ENCODE measurements at places on chromosomes 2 and 18. TPM values are rescaled to one million over a fixed set of nuclear protein-coding genes. Genes with fewer than 3 reads are reported as not detected.

CRYBA2 gene
- not detected for total RNA-seq

EML6 gene
- total RNA-seq, result 0.56 TPM

ECEL1 gene
- total RNA-seq, result not detected

GRB14 gene
- total RNA-seq, result 24.1 TPM

NEMP2 gene
- total RNA-seq, result 1.7 TPM

KCNJ13 gene
- total RNA-seq, result not detected

PRSS56 gene
- 0.19 TPM for total RNA-seq

GRCh38 chr18:9280849-9281248, 53.7 kb upstream of the TWSG1 start:
- DNase-seq, result no peak

- DNase-seq, result no peak
Measured at GRCh38 chr2:118932949-118933348, 9.0 kb upstream of the MARCO start.

DNA sequence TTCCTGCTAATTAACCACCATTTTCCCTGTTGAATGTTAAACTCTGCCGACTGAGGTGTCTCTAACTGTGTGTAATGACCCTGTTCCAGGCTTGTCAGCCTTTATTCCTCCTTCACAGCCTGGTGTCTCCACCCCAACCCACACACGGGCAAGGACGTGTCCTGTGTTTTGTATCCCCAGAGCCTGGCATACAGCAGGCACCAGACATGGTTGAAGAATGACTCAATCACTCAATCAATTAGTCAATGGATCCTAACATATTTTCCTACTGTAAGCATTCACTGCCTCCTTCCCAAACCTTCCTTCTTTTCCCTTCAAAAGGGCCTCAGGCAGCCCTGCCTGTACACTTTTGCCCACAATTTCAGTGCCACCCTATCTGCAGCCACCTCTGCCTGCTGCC, 2.7 kb upstream of the TNS1 start:
- DNase-seq, result no peak

- no peak for DNase-seq
Measured at GRCh38 chr2:121469356-121469755, 61.3 kb upstream of the RNU4ATAC start.

GRCh38 chr2:40653829-40654228, 201.9 kb upstream of the SLC8A1 start:
- no peak for DNase-seq

DNA sequence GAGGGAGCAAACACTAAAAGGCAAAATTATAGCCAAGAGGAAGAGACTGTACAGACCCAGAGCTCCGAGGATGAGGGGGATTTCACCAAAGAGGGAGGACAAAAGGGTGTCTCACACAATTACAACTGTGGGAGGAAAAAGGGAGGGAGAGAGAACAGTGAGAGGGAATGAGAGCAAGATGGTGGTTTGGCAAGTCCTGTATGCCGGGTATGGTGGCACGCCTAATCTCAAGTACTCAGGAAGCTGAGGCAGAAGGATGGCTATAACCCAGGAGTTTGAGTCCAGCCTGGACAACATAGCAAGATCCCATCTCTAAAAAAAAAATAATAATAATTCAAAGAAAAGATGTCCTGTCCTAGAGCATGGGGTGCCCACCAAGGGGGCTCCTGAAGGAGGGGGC, 34.3 kb downstream of the NPC1 start:
- no peak for DNase-seq

- DNase-seq, result no peak
Measured at GRCh38 chr18:59484561-59485328, 125.7 kb upstream of the LMAN1 start.

GRCh38 chr2:29293830-29294438, 178.7 kb downstream of the CLIP4 start:
- DNase-seq, result no peak

DNA sequence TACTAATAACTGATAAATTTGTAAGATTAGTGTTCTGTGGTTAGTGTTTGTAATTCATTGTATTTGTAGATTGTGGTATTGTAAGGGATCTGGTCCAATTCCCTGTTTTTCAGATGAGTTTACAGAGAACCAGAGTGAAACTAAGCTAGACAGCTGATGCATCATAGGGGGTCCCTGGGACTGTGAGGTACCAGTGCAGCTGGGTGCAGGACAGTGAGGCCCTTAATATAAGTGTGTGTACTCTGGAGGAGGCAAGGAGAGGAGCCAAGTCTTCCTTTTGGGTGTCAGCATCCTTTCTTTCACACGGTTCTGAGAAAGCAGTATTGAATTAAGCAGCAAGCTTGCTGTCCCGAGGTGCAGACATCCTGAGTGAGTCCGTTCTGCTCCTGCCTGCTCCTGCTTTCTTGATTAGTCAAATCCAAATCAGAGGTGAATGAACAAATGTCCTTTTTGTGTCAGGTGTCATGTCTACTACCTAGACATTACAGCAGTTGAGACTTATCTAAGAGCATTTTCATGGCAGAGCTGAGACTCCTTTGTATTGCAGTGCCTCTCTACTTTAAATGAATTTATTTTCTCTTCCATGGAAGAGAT, 194.9 kb downstream of the MCFD2 start:
- DNase-seq, result no peak

- peak; percentile 51 for DNase-seq
Measured at GRCh38 chr2:121596221-121597080, 52.8 kb downstream of the CLASP1 start.

- DNase-seq, result no peak
Measured at GRCh38 chr18:3547891-3548615, 98.1 kb downstream of the TGIF1 start.

GRCh38 chr2:187266147-187266546, 181.9 kb downstream of the CALCRL start:
- DNase-seq, result no peak

- DNase-seq, result no peak
Measured at GRCh38 chr18:62792016-62792415, 76.7 kb downstream of the PHLPP1 start.

DNA sequence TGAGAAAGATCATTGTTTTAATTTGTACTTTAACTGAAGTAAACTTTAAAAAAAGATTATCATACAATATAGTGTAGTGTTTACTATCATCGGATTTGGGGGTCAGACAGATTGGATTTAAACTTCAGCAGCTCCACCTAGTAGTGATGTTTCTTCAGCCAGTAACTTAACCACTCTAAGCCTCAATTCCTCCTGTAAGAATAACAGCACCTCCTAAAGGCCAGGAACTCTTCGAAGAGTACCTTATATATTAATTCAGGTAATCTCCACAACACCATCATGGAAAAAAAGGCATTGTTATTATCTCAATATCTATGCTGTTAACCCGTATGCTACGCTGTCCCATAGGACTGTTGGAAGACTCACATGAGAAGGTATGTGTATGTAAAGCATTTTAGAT, 69.0 kb upstream of the DLGAP1 start:
- DNase-seq, result no peak

GRCh38 chr2:47309472-47309951, 93.4 kb upstream of the MSH2 start:
- DNase-seq, result no peak

GRCh38 chr18:57797209-57797651, 5.9 kb downstream of the ATP8B1 start:
- DNase-seq, result no peak

GRCh38 chr2:44016282-44016681, 20.5 kb upstream of the LRPPRC start:
- peak; percentile 62 for DNase-seq

DNA sequence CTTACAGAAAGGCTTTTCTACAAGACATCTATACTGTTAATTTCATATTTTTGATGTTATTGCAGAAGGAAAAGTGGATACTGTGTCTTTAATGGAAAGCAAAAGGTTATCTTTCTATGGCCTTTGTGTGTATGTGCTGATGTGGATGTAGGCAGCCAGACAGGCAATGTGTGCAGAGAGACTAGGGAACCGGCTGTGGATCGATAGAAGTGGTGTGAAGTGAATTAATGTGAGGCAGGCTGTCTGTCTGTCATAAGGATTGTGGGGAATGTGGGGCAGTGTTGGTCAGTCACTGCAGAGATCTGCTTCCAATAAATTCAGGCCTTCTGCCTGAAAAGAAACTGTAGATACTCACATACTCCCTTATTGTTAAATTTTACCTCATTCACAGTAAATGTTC, 156.7 kb downstream of the WDR7 start:
- no peak for DNase-seq

All from Right ventricle myocardium superior (tissue), 1 donor.